ENCODE measurements at places on chromosomes 4 and X.

DNA sequence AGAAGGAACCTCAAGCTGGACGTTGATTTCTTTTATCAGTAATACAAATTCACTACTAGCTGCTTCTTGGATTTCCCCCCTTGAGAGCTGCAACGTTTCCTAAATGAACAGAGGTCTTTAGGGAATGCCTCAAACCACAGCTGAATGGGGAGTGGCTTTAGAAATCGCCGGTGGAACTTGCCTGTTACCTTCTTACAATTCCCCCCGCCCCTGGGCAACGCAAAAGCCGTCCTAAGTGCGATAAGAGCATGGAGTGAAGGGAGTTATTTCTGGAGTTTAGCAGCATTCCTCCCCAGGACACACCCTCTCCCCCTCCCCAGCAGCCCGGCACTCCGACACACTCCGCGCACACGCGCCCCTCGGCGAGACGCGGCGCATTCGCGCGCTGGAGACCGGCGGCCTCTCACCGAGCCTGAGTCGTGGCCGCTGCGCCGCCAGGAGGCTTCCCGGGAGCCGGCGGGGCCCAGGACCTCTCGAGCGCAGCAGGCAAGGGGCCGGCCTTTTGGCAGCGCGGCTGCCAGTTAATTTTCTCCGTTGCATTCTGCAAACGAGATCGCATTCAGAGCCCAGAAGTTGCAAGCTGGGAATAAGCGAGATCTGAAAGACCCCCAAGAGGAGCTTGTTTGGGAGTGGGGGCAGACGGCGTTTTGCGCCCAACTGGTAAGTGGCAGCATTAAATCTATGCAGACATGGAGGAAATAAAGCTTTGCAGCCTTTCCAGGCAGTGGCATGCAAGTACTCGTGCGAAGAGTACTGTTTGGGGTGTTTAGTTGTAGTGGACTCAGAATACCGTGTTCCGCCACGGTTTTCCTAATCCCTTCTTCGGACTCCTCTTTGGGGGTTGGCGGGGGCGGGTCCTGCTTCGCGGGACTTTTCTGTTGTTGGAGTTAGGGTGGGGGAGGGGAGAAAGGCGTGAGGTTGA, 134.7 kb downstream of the PALLD start:
- DNase-seq, result no peak

- DNase-seq, result no peak
Measured at GRCh38 chrX:13599491-13599890, 30.1 kb downstream of the EGFL6 start.

- no peak for DNase-seq
Measured at GRCh38 chrX:86322913-86323312, 174.7 kb downstream of the DACH2 start.

- no peak for DNase-seq
Measured at GRCh38 chr4:183200453-183200852, 101.4 kb downstream of the WWC2 start.

DNA sequence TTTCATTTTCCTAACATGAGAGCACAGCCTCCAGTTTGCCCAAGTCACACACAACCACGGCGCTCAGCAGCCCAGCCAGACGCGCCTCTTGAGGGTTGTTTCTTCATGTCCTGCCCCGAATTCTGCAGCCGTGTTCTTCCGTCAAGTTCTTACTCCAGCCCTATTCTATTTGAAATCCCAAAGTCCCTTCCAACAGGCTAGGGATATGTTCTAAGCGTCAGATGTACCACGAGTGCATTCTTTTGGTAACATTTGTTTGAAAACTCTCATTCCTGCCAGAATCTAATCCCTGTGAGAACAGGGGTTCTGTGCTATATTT, 23.1 kb downstream of the ACSL1 start:
- no peak for DNase-seq

DNA sequence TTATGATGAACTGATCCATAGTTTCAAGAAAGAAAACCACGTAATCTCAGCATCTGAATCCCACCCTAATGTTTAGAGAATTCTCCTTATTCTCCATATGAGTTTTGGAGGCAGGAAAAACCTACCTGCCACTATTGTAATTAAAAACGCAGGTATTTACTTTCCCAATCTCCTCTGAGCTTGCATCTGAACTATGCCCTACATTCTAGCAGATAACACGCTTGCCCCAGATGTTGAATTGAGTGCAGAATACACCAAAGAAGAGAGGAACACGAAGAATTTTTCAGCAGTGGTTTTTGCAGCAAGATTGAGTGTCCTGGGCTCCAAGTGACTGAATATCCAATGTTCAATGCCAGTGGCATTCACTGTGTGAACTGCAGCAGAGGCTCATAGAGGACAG, 182.4 kb downstream of the COX18 start:
- no peak for DNase-seq

GRCh38 chr4:41143311-41144039, 70.9 kb downstream of the APBB2 start:
- DNase-seq, result no peak

DNA sequence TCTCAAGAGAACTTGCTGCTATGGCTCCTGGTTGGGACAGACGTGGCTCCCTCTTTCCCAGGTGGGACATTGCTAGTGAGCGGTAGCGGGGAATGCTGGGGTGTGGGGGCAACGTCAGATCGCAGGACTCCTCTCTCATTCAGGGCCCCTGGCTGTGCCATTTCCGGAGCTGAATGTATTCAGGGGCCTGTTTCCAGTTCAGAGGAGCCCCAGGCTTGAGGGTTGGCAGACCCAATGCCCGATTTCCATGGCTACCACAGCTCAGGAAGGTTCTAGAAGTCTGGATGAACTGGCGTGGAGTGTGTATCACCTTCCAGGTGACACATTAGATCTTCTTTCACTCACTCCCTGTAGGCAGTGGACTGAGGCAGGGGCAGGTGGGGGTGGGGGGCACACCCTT, 26.2 kb upstream of the CRMP1 start:
- DNase-seq, result no peak

DNA sequence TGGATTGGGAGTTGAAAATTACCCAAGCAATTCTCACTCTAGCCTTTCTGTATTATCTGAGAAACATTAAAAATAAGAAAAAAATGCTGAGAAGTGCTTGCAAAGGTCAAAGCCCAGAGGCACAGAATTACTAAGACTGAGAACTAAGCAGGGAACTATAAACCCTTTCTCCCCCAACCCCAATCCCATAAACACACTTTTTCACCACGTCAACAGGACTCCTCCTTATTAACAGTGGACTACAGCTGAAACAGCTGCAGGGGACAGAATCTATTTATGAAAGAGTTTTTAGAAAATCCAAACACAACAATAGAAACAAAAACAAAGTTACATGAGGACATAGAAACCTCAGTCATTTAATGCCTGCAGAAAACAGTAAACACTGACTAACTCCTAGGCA, 984.1 kb downstream of the TRAM1L1 start:
- no peak for DNase-seq

DNA sequence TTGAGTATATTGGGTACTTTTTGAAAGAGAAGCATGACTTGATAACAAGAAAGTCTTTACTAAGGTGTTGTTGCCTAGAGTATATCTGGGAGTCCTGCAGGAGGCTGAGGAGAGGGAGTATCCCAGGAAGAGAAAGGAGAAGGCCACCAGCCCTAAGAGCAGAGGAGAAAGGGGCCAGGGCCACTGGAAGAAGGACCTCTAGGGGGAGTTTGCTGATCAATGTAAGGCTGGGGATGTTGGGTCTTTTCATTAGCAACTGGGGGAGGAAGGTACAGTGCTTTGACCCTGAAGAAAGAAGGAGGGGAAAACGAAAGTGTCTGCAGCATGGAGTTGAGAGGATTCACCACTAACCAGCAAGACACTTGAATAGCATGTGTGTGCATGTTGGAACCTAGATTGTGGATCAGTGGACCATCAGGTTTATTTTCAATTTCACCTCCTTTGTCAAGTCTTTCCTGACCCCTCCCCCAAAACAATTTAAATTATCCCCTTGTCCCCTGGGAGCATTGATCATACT, 4.5 kb downstream of the SMIM9 start:
- DNase-seq, result no peak

DNA sequence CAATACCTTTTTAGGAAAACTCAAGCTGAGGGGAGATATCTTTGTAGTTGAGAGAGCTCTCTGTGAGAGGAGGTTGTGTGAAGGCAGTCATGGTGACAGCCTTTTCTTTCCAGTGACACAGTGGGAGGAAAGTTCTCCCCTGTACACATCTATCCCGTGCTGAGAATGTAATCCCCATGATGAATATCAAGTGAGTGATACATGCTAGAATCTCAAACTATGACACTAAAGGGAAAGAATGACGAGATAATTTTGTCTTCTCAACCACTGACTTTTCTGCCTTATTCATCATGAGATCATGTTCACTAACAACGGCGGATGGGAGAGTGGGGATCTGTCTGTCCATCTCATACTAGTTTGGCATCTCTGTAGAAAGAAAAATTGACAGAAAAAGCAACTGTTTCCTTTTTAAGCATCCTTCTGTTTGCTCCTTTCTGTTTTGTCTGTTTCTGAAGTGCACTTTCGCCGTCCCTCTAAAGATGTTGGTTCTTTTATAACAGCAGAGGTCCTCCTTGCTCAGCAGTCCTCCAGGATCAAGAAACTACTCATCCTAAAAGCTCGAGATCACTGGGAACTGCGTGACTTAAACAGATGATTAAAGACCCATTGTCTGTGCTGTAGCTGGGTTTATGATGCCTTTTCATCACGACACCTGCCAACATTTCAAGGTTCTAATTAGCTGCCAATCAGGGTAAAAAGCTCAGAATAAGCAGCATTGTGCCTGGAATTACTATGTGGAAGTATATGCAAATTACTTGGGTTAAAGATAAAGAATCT, 137.6 kb downstream of the DCK start:
- no peak for DNase-seq

DNA sequence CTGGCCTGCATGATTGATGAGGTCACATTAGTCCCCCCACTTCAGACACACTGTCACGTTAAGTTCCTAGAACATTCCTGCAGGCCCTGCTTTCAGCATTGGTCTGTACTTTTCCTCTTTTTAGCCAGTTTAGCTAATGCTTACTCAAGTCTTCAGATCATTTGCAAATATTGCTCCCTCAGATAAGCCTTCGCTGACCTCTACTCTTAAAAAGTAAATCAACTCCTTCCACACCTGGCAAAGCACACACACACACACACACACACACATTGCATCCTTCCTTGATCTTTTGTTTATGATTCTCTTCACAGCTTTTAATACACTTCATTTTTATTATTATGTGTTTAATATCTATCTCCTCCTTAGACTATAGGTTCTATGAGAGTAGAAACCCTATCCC, 31.4 kb downstream of the PARM1 start:
- no peak for DNase-seq

- DNase-seq, result no peak
Measured at GRCh38 chr4:86181585-86181984, 178.3 kb downstream of the MAPK10 start.

GRCh38 chr4:155496294-155496626, 119.5 kb upstream of the MAP9 start:
- no peak for DNase-seq

DNA sequence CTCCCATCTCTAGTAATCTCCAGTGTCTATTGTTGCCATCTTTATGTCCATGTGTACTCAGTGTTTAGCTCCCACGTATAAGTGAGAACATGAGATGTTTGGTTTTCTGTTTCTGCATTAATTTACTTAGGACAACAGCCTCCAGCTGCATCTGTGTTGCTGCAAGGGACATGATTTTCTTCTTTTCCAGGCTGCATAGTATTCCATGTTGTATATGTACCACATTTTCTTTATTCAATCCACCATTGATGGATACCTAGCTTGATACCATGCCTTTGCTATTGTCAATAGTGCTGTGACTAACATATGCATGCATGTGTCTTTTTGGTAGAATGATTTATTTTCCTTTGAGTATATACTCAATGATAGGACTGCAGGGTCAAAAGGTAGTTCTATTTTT, 18.6 kb upstream of the ANKRD17 start:
- no peak for DNase-seq

DNA sequence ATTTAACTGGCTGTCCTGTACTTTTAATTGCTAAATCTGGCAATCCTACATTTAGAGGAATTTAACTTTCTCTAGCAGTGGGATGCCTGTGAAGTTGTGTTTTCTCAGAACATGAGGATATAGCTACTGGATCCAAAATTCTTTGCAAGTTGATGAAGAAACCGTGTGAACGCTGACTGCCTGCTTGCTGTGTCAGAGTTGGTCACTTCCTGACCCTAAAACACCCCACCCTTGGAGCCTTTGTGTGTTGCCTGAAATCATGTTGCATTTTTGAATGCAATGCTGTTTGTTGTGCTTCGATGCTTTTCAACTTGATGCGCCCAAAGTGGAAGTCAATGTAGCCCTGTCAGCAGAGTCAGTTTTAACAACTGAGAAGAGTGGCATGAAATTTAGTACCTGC, 211.2 kb downstream of the ANK2 start:
- no peak for DNase-seq

GRCh38 chr4:70728091-70728490, 6.3 kb downstream of the RUFY3 start:
- no peak for DNase-seq

DNA sequence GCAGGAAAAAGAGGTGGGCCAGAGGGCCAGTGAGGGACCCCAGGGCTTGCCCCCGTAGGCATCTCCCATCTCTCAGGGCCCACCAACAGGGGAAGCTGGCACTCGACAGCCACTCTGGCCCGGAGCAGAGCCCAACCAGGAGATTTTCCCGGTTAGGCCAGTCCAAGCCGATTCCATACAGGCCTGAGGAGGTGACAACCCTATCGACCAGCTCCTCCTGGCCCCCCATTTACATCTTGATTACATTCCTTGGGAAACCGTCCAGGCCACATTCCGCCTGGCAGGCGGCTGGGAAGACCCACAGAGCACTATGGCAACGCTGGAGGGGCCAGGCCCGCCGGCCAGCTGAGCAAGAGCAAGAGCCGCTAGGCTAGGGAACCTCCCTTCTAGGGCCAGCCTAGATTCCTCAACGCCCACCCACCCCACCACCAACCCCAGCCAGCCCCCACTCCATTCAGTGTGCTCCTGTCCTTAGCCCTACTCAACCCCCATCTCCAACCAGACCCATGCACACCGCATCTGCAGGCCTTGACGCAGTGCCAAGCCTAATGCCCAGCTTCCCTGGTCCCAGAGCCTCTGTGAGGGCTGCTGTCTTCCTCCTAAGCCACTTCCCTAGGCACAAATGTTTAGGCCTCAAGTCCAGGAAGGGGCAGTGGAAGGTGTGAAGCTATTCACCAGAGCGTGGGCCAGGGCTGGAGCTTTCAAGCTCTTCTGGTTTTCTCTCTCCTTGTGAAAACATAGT, 161.2 kb downstream of the EFNB1 start:
- DNase-seq, result no peak

- DNase-seq, result no peak
Measured at GRCh38 chr4:181755846-181756245, 487.4 kb upstream of the TENM3 start.

GRCh38 chrX:14027036-14027435, 2.7 kb downstream of the GEMIN8 start:
- DNase-seq, result no peak

GRCh38 chr4:143381189-143382118, 44.8 kb downstream of the GAB1 start:
- no peak for DNase-seq

DNA sequence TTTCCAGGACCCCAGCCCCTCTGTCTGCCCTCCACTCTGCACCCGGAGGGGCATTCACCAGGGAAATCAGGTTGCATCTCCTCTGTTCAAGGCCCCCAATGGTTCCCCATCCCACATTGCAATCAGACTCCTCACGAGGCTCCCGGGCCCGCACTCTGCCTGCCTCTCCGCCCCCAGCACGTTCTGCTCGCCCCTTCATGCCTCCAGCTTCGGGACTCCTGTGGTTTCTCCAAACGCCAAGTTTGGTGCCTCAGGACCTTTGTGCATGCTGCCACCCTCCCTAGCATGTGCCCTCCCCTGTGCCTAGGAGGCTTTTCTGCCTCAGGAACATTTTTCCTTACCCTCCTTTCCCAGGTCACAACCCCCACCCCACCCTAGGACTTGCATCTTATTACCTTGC, 183.6 kb upstream of the PSAPL1 start:
- no peak for DNase-seq

Data from activated CD4-positive, CD25-positive, alpha-beta regulatory T cell treated with anti-CD3 and anti-CD28 coated beads, Interleukin-2, amount 50 U/mL, for 72 hours (primary cell).